ENCODE measurements at places on chromosomes 7 and 10. TPM values are rescaled to one million over a fixed set of nuclear protein-coding genes. Genes with fewer than 3 reads are reported as not detected.

GRCh38 chr10:100894589-100895294 lies 18.0 kb upstream of the SLF2 start:
- no peaks in the 10 kb centered on the region for H3K36me3 ChIP-seq
- no peaks in the 10 kb centered on the region for H3K4me1 ChIP-seq
- DNase-seq: peak; percentile 54

DNA sequence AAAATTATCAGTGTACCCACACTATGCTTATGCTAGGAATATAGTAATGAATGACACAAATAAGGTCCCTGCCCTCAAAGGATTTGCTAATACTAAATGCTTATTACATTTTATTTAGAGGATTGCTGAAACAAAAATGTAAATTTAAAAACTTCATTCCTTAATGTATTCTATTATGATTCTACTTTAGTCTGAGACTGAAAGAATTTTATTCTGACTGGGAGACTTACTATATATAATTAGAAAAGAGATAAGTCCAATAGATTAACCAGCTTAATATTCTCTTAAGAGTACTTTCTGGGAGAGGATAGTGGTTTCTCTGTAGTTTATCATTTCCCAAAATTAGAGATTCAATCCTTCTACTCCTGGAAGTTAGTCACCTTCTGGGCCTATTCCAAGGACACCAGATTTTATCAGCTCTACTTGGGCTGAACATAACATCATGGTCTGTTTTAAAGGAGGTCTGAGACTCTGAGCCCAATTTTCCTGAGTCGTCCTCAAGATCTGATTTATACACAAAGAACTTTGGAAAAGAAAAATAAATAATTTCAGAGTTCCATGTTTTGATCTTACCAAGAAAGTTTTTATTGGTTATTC lies 41.1 kb downstream of the ASZ1 start:
- no peaks in the 10 kb centered on the region for H3K36me3 ChIP-seq
- DNase-seq: no peak
- no peaks in the 10 kb centered on the region for H3K4me1 ChIP-seq
- no peaks in the 10 kb centered on the region for H3K27me3 ChIP-seq
- no peak overlapping the region for H3K4me3 ChIP-seq
- H3K27ac ChIP-seq: no peak overlapping the region

DNA sequence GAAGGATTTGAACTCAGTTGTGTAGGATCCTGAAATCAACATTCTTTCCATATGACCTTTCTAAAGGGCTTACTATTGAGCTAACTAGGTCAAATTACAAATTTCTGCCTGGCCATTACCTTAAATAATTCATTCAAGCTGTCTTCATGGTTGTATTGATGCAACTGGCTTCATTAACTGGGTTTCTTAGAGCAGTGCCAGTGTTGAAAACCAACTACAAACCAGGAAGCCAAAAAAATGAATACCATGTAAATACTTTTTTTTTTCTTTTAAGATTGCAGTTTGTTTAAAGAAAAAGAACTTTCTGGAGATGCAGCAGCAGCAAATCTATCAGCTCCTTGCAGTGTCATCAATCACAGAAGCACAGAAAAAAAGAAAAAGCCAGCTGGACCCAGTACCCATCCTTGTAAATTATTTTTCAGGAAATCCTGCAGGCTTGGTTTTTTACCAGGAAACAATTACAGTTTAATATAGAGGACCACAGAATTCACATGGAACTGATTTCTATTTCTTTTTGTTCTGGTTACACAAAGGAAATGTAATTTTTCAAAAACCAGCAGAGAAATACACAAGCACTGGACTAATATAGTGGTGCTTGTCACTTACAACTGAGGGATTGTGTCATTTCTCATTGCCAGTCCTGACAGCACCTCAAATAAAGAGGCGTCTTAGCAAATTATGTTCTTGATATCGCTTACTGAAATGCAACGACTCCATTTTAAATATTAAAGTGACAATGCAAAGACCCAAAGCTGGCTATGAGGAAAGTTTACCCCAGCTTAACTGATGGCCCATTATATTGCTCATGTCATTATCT lies 131.9 kb downstream of the TMEM26 start:
- no peaks in the 10 kb centered on the region for H3K27me3 ChIP-seq
- no peak overlapping the region for H3K27ac ChIP-seq
- no peaks in the 10 kb centered on the region for H3K4me1 ChIP-seq
- no peak for DNase-seq

DNA sequence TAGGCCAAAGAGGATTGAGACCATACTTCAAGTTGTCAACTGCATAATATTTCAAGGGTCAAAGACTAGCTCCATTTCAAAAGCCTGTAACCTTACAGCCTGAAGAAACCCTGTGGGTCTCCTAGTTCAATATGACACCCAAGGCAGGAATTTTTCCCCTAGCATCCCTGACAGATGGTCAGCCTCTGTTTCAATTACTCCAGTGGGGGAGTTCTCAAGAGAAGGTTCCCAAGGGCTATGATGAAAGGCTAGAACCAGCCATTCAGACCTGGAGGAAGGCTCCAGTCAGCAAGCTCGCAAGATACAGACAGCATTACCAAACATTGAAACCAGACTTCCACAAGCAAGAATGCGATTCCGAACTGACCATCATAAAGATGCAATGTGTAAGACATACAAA lies 1.6 kb downstream of the HTR7 start:
- H3K4me3 ChIP-seq: no peak overlapping the region
- H3K4me1 ChIP-seq: peaks cover 6% of the 10 kb centered on the region
- no peak for DNase-seq
- no peaks in the 10 kb centered on the region for H3K27me3 ChIP-seq
- no peaks in the 10 kb centered on the region for H3K36me3 ChIP-seq

GRCh38 chr7:141541375-141541774 lies 9.8 kb upstream of the AGK start:
- H3K4me3 ChIP-seq: no peak overlapping the region
- DNase-seq: no peak
- H3K27ac ChIP-seq: no peak overlapping the region
- no peaks in the 10 kb centered on the region for H3K27me3 ChIP-seq
- no peaks in the 10 kb centered on the region for H3K36me3 ChIP-seq
- H3K4me1 ChIP-seq: peaks cover 7% of the 10 kb centered on the region

DNA sequence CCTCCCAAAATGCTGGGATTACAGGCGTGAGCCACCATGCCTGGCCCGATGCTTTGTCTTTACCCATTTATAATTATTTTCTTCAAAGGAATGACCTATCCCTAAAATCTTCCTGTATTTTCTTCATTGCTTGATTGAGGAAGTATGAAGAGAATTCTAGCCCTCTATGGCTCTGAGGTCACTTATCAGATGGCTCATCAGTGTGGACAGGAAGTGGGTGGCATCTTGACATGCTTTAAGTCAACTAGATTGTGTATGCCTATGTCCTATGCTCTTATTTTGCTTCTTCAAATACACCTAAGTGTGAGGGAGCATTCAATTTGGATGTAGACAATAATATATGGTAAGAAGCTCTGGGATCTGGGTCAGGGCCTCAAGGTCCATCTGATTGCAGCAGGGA lies 1020.5 kb downstream of the LRMDA start:
- H3K27ac ChIP-seq: no peak overlapping the region
- no peak overlapping the region for H3K4me3 ChIP-seq

DNA sequence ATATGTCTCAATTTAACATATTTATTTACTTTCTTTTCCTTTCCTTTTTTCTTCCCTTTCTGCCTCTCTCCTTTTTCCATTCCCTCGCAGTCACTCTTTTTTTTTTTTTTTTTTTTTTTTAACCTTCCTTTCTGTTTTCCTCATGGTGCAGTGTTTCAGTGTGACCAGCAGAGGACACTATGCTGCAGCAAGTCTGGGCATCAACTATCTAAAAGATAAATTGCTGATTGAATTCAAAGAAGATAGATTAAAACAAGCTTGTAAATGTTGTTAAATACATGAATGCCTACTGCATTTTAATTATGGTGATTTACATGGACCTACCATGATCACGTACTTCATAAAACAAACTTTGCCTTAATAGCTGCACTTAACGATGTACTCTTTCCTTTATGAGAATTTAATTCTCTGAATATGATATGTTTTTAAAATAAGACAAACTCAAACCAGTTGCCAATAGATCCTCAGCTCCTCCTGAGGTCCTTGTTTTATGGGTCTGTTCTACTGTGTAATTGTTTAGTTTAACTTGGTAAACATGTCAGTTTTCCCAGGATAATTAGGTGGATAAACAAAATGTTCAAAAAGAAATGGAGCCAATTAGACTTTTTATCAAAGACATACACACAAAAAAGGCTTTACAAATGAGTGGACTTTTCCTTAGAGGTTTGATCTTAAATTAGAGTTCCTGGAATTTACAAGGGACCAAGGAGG lies 101.0 kb upstream of the AGR3 start:
- H3K36me3 ChIP-seq: no peaks in the 10 kb centered on the region
- no peak overlapping the region for H3K4me3 ChIP-seq
- H3K27me3 ChIP-seq: no peaks in the 10 kb centered on the region
- H3K4me1 ChIP-seq: no peaks in the 10 kb centered on the region
- no peak overlapping the region for H3K27ac ChIP-seq

PLAU gene
- total RNA-seq: 4.6 TPM

- H3K27ac ChIP-seq: no peak overlapping the region
- H3K27me3 ChIP-seq: no peaks in the 10 kb centered on the region
- peaks cover 8% of the 10 kb centered on the region for H3K36me3 ChIP-seq
- no peak overlapping the region for H3K4me3 ChIP-seq
- no peak for DNase-seq
- peaks cover 25% of the 10 kb centered on the region for H3K4me1 ChIP-seq
Measured at GRCh38 chr7:1740214-1740613, 70.1 kb downstream of the ELFN1 start.

GRCh38 chr7:151920488-151920887 lies 35.8 kb upstream of the GALNTL5 start:
- H3K27me3 ChIP-seq: no peaks in the 10 kb centered on the region
- peaks cover 10% of the 10 kb centered on the region for H3K4me1 ChIP-seq
- H3K36me3 ChIP-seq: no peaks in the 10 kb centered on the region

DNA sequence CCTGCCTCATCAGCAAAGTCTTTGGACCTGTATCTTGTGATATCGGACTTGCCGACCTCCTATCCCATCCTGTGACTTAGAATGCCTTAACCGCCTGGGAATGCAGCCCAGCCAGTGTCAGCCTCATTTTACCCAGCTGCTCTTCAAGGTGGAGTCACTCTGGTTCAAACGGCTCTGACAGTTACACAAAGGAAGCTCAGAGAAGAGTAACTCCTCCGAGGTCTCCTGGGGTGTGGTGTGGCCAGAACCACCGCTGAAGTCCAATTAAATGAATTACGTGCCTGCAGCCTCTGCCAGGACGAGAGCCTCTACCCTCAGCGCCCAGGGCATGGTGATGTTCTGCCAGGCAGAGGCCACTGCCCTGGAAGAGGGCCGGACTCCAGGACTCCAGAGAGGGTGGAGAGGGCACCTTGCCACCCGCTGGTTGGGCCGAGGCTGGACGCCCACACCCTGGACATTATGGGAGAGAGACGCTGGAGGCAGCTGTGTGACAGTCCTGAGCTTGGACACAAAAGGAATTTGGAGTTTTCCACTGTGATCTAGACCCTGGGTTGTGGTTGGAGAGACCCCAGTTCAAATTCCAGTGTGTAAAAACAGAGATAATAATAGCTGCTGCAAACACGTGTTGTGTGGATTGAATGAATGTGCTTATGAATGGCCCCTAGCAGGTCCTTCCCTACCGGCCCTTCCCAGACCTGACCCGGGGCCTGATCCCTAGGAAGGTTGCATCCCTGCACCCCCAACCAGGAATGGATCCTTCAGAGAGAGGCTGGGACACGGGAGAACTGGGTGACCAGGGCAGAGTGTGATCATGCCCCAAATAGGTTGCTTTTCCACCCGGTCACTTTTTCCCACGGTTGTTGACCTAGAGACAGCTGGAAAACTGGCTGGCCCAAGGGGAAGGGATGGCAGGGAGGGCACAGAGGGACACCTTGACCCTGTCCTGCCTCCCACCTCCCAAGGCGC lies 37.8 kb upstream of the FZD9 start:
- no peak overlapping the region for H3K27ac ChIP-seq
- H3K27me3 ChIP-seq: no peaks in the 10 kb centered on the region
- H3K4me3 ChIP-seq: no peak overlapping the region

DNA sequence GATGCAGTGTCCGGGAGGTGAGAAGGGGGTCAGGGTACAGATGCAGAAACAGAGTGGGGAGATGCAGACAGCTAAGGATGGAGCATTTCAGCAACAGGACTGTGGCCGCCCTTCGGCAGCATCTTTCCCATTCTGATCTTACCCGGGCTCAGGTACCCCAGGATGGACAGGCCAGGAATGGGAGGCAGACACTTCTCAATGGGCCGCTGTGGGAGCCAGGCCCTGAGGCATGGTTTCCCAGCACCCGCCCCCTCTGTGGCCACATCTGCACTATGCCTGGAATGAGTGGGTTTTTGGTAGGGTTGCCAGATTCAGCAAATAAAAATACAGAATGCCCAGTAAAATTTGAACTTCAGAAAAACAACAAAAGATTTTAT lies 105.2 kb upstream of the CTBP2 start:
- no peak for DNase-seq
- no peak overlapping the region for H3K27ac ChIP-seq
- H3K4me3 ChIP-seq: no peak overlapping the region
- no peaks in the 10 kb centered on the region for H3K27me3 ChIP-seq

C10orf62 gene
- 0.35 TPM for total RNA-seq

GRCh38 chr10:46248651-46249146 lies 38.1 kb upstream of the ANTXRL start:
- no peak overlapping the region for H3K27ac ChIP-seq
- DNase-seq: peak; percentile 50
- no peaks in the 10 kb centered on the region for H3K27me3 ChIP-seq
- no peaks in the 10 kb centered on the region for H3K36me3 ChIP-seq

- H3K4me3 ChIP-seq: no peak overlapping the region
- no peak overlapping the region for H3K27ac ChIP-seq
- H3K4me1 ChIP-seq: no peaks in the 10 kb centered on the region
- H3K27me3 ChIP-seq: no peaks in the 10 kb centered on the region
- no peak for DNase-seq
Measured at GRCh38 chr7:98058186-98058585, 48.5 kb upstream of the LMTK2 start.

CYP3A4 gene
- not detected for total RNA-seq

DNA sequence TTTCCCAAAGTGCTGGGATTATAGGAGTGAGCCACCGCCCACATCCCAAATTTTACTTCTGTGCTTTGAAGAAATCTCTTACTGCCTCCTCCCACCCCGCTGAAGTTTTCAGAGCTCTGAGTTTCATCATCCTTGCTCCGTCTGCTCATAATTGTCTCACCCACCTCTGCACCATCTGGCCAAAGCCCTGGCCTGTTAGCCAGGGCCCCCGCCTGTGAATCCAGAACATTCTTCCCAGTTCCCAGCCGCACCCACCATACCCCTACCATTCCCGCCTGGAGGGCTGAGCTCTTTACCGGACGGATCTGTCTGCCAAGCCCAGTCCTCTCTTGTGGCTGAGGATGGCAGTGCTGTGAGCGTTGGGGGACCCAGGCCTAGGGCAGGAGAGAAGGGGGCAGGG lies 14.5 kb downstream of the SSC4D start:
- DNase-seq: no peak
- no peaks in the 10 kb centered on the region for H3K36me3 ChIP-seq
- no peak overlapping the region for H3K4me3 ChIP-seq
- no peaks in the 10 kb centered on the region for H3K27me3 ChIP-seq

All from right atrium auricular region (tissue), 2 donors.